ENCODE measurements at places on chromosomes 16 and 17.
A peak's percentile ranks its signal among the peaks of the same experiment; 100 is the strongest.

DNA sequence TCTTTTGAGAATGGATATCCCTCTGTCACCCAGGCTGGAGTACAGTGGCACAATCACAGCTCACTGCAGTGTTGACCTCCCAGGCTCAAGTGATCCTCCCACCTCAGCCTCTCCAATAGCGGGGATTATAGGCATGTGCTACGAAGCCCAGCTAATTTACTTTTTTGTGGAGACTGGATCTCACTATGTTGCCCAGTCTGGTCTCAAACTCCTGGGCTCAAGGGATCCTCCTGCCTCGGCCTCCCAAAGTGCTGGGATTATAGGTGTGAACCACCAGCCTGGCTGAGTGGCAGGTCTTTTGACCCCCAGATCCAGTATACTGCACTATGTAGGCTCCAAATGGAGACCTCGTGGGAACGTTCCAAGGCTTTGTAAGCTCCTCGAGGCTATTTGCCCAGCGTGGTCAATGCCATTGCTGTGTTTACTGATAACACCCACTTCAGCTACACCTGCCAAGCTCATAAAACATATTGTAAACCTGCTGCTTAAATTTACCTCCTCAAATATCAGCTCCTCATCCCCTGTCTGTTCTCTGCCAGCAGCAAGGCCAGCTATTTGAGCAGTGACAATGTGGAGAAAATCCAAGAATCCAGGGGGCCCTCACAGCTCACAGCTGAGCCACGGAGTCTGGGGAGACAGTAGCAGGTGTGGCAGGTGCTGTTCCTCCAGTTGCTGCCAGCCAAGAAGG, 16.2 kb upstream of the KIFC3 start:
- no peak for DNase-seq

GRCh38 chr16:1825864-1826690, 548 bp downstream of the HAGH start:
- DNase-seq: peak; percentile 83

- DNase-seq: no peak
These were observed 189.7 kb downstream of the SNX29 start for GRCh38 chr16:12166271-12166670.

GRCh38 chr17:30236766-30237165, 1.3 kb upstream of the SLC6A4 start:
- DNase-seq: peak; percentile 17

- DNase-seq: no peak
These were observed 561.2 kb upstream of the C16orf82 start for GRCh38 chr16:26505496-26505895.

- no peak for DNase-seq
These were observed 11.8 kb downstream of the CDC27 start for GRCh38 chr17:47177261-47177660.

DNA sequence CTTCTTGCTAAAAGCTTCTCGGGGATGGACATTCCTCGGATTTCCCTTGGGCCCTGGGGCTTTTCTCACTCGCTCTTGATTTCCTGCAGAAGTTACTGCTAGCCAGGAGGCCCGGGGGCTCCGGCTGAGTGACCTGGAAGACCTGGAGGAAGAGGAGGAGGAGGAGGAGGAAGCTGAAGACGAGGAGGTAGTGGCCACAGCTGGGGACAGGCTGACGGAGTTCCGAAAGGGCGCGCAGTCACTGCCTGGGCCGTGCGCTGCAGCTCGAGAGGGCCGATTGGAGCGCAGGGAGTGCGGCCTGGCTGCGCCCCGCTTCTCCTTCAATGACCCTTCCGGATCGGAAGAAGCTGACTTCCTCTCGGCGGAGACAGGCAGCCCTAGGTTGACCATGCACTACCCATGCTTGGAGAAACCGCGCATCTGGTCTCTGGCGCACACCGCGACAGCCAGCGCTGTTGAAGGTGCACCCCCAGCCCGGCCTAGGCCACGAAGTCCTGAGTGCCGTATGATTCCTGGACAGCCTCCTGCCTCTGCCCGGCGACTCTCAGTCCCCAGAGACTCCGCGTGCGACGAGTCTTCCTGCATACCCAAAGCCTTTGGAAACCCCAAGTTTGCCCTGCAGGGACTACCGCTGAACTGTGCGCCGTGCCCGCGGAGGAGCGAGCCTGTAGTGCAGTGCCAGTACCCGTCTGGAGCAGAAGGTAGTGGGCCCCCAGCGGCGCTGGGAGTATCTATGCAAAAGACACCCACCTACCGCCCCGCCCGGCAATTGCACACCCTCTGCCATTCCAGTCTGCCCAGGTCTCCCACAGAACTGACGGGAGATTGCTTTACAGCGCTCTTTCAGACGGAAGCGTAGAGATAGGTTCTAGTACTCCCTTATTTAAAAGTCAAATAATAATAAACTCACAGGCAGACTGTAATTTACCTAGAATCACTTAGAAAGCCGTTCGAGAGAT, 4.9 kb downstream of the IRX6 start:
- no peak for DNase-seq

DNA sequence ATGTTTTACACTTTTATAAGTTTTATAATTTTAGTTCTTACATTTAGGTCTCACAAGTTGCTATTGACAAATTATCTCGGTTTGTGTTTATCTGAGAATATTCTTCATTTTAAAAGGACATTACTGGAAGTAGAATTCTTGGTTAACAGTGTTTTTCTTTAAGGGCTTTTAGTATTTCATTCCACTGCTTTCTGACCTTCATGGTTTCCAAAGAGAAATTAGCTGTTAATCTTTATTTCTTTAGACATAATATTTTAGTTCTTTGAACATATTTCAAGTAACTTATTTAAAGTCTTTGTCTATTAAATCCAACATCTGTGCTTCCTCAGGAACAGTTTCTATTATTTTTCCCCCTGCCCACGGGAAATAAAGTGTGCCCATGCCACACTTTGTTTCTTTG, 240.1 kb upstream of the AXIN2 start:
- DNase-seq: no peak

GRCh38 chr17:7063518-7064094, 16.4 kb downstream of the CLEC10A start:
- no peak for DNase-seq

DNA sequence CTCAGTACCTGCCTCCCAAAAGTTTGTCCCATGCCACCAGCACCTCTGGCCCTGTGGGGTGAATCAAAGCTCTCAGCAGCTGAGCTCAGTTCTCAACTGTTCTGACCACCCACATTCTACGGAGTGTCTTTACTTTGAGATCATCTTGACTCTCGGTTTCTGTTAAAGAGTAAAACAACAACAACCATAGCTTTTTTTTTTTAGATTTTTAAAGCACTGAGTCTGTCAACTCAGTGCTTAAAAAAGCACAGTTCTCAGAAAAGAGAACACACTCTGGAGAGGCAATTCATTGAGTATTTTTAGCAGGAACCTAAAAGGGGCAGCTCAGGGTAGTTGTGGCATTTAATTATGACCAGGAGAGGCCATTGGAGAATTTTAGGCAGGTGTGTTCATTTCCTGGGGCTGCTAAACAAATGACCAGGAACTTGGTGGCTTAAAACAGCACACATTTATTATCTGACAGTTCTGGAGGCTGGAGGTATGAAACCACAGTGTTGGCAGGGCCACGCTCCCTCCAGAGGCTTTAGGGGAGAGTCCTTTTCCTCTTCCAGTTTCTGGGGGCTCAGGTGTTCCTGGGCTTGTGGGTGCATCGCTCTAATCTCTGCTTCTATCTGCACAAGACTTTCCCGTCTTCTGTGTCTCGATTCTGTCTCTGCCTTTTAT, 6.7 kb upstream of the WFIKKN2 start:
- no peak for DNase-seq

GRCh38 chr16:60204181-60204580, 1470.1 kb upstream of the GOT2 start:
- no peak for DNase-seq

DNA sequence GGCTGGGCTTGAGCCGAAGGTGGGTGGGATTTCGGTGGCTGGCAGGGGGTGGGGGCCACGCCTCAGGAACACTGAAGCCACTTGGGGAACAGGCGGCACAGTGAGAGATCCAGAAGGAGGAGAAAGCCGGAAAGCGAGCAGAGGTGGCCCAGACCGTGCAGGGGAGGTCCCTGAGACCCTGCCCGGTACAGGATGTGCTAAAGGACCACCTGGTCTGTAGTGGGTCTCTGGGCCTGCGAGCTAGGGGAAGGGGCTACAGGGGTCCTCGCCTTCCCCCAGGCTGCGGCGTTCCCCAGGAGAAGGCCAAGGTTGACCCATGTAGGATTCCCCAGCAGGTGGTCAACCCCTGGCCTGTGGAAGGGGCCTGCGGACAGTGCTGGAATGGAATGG, at the start of gene TLE7:
TLE7 (minus strand) TSS at position 4 of the 390 bp plus-strand sequence. CDS start 8,730 bp downstream, outside the sequence.
- no peak for DNase-seq

- DNase-seq: no peak
These were observed 56.2 kb downstream of the PGS1 start for GRCh38 chr17:78434455-78435329.

DNA sequence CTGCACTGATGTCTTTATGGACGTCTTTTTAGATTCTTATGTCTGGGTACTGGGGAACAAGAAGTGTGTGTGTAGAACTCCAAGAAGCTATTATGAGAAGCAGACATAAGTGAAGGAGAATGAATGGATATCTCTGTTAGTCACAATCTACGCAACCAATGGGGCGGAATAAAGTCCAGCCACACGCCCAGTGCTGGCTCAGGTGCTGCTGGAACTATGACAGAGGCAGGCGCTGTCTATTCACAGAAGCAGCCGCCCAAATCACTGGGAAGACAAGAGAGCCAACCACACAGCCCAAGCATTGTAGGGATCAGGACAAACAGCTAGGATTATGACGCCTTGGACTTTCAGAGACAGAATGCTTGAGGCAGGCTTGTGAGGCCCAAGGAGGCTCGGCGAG, 43.9 kb upstream of the ICAM2 start:
- no peak for DNase-seq

GRCh38 chr17:42340691-42341127, 47.5 kb downstream of the STAT3 start:
- no peak for DNase-seq

- no peak for DNase-seq
These were observed 13.2 kb downstream of the SLC7A5 start for GRCh38 chr16:87855852-87856715.

DNA sequence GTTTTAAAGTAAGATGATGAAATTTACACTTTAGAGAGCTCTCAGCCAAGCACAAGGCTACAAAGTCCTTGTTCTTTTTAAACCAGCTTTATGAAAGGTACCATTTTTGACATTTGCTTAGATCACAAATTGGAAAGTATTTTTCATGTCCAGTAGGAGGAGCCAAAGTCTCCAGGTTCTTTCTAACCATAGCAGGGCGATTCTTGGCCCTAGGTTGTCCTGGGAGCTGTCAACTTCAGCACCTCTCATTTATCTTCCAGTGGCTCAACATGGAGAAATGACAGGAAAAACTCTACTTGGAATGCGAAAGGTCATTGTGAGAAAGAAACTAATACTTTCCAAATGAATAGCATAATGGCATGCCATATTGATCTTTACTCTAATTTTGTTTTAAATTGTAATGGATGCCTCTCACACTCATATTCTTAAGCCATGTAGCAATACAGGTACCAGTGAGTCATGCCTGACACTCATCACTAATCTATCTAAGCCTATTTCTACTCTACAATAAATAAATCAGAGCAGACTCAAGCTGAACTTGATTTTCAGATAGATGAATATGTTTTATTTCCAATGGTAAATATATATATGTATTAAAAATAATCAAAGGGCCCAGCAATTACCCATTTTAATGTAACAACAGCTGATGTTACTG, 919.1 kb upstream of the EEF2KMT start:
- peak; percentile 4 for DNase-seq

DNA sequence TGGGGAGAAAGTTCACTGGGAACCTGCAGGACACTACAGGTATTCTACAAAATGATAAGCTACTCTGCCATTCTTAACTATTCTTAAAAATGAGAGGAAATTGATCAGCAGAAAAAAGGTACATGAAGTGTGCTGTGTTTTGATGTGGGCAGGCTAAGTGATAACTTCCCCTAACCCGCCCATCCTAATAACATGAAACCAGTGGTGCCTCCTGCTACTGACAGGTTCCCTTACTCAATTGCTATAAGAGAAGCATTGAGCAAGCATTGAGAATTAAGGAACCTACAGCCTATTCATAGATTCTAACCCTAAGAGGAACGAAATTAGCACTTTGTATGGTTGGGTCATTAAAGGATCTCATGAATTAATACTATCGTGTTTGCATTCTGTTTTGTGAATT, 18.9 kb downstream of the XYLT1 start:
- peak; percentile 70 for DNase-seq

GRCh38 chr16:57349212-57350031, 9.2 kb upstream of the CCL22 start:
- peak; percentile 91 for DNase-seq

- no peak for DNase-seq
These were observed 9.0 kb upstream of the CDH3 start for GRCh38 chr16:68636064-68636560.

GRCh38 chr17:15262291-15263205, 2.6 kb downstream of the PMP22 start:
- DNase-seq: peak; percentile 49

DNA sequence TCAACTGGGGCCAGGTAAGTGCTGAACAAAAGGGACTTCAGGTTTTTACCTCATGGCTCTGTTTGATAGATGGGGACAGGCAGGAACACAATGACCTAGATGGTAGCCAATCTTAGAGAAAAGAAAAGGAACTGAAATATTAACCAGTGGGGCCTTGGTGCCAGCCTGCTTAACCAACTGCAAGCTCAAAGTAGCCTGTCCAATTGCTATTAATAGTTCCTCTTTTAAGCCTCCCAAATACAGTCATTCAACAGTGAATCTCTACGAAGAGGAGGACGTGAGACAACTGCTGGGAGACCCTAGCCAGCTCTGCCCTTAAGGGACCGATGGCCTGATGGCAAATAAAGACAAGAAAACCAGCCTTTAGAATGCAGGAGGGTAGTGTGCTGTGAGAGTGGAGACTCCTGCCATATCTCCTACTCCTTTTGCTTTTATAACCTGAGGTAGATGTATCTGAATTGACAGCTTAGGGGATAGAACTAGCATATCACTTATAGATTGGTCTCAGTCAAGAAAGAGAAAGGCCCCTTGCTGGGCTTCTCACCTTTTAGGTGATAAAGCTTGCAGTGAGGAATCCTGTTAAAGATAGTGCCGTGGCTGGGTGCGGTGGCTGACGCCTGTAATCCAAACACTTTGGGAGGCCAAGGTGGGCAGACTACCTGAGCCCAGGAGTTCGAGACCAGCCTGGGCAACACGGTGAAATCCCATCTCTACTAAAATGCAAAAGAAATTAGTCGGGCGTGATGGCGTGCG, 28.3 kb downstream of the ARSG start:
- no peak for DNase-seq

DNA sequence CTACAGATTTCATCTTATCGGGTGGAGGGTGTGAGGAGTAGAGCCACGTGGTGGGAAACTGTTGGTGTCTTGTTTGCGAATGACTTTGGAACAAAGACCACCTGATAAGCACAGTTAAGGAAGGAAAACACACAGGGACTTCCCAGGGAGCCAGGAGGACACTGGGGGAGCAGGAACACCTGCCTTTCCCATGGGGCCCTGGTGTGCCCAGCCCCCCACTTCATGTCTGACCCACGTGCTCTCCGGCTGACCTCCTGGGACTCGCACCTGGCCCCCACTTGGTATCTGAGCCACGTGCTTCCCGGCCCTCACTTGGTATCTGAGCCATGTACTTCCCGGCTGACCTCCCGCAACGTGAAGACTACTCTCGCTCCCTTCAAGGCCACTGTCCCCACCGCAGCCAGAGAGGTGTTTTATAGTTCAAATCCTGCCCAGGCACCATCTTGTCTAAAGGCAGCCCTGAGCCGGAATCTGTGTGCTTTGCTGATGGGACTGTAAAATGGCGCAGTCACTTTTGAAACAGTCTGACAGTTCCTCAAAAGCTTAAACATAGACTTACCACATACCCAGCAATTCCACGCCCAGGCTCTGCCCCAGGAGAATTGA, 5.4 kb upstream of the CSNK1D start:
- no peak for DNase-seq

Measured in common myeloid progenitor, CD34-positive (primary cell).